ENCODE measurements at places on chromosomes 11 and 22.
A peak's percentile ranks its signal among the peaks of the same experiment; 100 is the strongest.

DNA sequence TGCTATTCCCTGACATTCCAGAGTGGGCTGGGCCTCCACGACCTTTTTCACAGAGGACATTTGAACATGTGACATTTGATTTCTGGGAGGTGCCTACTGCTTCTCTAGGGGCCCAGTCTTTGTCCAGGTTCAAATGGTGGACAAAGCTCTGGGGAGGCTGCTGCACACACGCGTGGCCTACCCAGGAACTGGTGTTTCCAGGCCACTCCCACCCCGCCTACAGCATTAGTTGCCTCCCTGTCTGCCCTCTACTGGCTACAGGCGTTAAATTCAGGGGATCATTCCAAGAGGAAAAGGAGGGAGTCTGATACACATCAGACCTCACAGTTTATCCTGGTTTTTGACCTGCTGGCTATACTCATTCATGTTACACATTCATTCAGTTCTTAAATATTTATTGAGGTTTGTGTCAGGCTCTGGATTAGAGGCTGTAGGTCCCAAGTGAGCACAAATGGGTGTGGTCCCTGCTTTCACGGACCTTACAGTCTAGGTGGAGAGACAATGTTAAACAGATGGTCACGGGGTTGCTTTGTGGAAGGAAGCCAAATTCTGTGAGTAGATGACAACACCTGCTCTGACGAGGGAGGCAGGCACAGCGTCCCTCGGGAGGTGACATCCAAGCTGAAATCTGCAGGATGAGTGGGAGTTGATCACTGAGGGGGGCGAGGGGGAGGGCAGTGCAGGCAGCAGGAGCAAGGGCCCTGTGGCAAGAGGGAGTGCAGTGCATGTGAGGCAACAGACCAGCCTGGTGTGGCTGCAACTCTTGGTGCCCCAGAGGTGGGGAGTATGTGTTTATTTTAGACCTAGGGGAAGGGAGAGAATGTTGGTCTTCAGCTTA is 11.8 kb downstream of the TUB start:
- peak; percentile 62 for DNase-seq

DNA sequence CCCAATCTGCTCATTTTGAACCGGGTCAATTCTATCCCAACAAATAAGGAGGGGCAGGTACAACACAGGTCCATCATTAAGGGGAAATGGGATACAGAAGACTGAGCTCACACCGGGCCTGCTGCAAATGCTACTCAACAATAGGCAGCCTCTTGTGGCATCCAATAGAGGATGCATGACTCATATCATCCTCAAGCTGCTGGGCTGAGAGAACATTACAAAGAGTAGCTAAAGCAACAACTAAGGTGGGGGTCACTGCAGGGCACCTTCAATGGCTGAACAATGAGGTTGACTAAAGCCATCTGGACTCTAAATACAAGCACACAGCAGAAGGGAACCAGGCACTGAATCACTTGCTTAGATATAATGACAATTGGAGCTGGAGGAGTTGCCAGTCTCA is 130.1 kb upstream of the SYN3 start:
- DNase-seq: no peak

- peak; percentile 40 for DNase-seq
Observed at GRCh38 chr22:46055181-46055875, 78.4 kb upstream of the WNT7B start.

DNA sequence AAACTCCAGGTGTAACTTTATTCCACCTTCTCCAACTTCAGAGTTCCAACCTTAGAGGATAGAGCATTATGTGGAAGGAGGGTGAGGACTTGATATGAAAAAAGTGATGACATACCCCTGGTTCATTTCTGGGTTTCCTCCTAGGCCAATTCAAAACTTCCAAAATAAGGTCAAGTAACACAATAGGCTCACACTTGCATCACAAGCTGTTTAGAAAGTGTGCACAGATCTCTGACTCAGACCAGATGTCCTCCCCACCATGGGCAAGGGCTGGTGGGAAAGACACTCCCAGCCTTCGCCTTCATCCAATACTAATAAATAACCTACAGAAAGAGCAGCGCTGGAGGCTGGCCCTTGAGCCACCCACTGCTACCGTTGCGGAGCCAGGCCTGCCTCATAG is 5.8 kb upstream of the BUD13 start:
- no peak for DNase-seq

DNA sequence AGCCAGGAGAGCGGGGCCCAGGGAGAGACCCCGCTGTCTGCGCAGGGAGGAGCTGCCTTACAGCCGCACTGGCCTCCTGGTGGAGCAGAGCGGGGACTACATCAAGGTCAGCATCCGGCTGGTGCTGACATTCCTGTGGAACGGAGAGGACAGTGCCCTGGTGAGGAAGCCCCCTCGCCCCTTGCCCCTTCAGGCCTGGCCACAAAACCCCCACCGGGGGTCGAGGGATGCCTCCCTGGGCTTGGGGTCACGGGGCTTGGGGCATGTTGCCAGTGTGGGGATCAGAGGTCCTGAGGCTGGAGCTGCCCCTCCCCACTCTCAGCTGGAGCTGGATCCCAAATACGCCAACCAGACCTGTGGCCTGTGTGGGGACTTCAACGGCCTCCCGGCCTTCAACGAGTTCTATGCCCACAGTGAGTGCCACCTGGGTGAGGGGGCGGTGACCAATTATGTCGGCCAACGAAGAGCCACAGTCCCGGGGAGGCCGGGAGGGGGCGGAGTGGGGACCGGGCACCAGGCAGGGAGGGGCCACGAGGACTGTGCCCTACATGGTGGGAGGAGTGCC is 4.2 kb downstream of the MUC5B start:
- no peak for DNase-seq

- DNase-seq: peak; percentile 94
Observed at GRCh38 chr11:59106363-59107336, at the start of gene FAM111B. Gene FAM111B, plus strand, starts transcription at chr11:59107237. Its CDS starts 2,389 bp downstream, at chr11:59109626.

DNA sequence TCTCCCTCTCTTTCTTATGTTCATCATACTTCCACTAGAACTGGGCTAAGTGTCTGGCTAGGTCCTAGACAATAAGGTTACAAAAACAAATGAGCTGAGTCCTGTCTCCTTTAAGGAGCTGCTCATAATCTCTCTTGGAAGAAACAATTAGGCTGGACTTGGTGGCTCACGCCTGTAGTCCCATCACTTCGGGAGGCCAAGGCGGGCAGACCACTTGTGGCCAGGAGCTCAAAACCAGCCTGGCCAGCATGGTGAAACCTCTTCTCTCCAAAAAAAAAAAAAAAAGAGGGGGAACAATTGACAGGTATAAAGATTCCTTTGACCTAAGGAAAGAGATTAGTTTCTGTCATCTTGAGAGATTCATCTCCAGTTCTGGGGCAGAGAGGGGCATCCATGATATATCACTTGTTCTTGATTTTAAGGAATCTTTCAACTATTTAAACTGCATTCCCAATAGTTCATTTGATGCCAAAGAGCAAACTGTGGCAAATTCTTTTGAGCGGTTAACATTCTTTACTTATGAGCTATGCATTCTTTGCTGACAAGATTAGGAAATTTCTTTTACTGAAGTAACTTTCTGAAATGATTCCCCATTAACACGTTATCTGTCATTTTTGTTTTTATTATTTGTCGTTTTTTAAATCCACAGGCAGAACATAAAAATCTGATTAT is 125.5 kb downstream of the C11orf87 start:
- no peak for DNase-seq

DNA sequence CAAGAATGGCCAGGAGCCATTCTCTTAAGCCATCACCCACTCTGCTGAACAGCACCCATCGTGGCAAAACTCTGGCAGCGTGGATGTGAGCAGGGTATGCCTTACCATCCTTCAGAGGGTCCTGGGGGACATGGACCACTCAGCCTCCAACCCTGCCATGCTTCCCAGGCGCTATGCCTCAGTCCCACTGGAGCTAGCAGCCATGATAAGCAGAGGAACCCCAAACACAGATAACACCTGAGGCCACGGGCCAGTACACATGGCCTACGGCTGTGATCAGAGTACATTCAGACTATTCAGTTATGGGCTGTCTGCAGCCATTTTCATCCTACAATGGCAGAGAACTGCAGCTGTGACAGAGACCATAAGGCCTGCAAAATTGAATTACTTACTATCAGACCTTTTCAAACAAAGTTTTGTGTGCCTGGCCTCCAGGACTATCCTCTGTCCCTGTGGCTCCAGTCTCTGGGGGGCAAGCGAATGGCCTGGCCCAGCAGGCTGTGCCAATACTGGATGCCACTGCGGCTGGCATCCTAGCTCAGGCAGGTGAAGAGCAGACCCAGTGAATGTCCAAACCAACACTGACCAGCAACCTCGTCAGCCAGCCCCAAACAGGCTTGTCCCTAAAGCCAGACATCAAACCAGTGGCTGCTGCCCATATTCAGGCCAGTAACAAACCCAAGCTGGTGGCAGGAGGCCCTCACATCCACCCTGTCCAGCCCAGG is 6.9 kb downstream of the ARVCF start:
- DNase-seq: no peak

DNA sequence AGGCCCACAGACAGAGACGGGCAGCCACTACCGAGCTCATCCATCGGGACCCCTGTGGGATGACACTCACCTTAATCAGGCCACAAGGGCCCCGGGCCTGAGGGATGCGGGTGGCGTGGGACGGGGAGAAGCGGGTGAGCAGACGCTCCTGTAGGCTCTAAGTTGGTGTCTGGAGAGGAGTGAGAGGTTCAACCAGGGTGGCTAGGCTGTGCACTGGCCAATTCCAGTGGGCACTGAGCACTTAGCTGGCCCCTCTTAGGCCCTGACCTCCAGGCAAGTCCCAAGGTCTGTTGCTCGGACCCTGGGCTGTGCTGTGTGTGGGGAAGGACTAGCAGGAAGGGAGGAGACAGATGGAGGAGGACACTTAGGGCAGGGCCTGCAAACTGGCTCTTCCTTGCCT is 139.3 kb downstream of the ST3GAL4 start:
- DNase-seq: no peak

DNA sequence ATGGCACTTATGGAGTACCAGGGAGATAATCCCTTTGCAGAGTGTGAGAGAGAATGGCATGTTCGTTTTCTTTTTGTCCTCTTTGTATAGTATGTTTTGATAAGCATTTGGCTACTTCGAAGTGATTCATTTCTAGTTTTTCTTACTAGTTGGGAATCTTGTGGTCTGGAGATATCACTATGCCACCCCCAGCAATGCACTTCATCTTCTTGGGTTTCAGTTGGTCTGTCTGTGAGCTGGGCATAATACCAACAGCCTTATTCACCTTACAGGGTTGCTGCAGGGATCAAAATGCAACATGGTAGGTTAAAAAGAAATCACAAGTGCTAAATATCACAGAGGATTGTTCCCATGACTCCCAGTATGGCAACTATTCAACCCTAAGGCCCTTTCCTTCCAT is 387.8 kb upstream of the CADM1 start:
- no peak for DNase-seq

- no peak for DNase-seq
Observed at GRCh38 chr11:44638032-44638431, 72.6 kb downstream of the CD82 start.

DNA sequence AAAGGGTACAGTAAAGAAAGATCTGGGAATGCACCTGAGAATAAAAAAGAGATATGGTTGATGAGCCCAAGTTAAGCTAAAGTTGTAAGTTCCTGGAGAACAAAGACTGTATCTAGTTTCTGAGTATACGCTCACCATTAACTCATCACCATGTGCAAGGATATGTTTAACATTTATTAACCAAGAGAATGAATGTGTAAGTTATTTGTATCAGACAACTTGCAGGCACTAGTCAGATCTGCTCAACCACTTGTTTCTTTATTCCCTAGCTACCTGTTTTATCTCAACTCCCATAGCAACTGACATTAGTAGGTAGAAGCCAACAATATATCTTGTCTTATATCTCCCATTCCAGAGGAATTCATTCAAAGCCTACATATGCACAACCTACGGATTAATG is 74.9 kb upstream of the KCNA4 start:
- no peak for DNase-seq

GRCh38 chr11:58222721-58223120 is 6.0 kb downstream of the OR10Q1 start:
- no peak for DNase-seq

- no peak for DNase-seq
Observed at GRCh38 chr11:73878771-73879170, 2.0 kb downstream of the PAAF1 start.

DNA sequence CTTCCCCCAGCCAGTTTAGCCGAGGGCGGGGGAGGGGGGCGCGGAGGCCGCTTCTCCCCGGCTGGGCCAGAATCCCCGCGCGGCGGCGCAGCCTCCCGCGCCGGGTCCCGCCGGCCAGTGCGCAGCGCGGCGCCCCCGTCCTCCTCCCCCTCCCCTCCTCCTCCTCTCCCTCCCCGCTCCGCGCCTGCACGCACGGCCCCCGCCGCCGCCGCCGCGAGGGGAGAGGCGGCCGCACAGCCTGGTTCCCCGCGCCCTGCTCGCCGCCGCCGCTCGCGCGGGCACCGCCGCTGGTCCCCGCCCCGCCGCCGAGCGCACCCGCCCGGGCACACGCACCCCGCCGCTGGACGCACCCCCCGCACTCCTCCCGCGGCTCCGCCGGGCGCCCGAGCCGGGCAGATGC is at the start of gene FLRT1:
Gene FLRT1, plus strand, starts transcription at position 356 of the 400 bp plus-strand sequence. CDS start 80,337 bp downstream, outside the sequence.
- DNase-seq: no peak

DNA sequence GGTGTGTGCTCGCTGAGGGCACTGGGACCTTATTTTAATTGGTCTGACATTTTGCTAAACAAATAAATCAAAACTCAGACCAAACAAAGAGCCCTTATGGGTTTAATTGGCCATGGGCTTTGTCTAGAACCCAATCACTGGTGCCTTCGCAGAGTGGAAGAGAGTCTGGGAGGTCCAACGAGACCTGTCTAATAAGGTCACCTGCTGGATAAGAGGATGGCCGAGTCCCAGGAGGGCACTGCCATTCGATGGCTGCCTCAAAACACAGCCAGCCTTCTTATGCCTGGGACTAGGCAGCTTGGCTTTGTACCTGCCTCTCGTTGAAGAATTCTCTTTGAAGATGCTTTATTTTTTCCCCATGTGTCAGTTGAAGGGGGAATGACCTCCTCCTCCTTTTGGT is 171.1 kb downstream of the CEP164 start:
- no peak for DNase-seq

- no peak for DNase-seq
Observed at GRCh38 chr11:75507571-75507970, 18.2 kb downstream of the GDPD5 start.

- no peak for DNase-seq
Observed at GRCh38 chr11:76218449-76219178, 12.3 kb upstream of the WNT11 start.

DNA sequence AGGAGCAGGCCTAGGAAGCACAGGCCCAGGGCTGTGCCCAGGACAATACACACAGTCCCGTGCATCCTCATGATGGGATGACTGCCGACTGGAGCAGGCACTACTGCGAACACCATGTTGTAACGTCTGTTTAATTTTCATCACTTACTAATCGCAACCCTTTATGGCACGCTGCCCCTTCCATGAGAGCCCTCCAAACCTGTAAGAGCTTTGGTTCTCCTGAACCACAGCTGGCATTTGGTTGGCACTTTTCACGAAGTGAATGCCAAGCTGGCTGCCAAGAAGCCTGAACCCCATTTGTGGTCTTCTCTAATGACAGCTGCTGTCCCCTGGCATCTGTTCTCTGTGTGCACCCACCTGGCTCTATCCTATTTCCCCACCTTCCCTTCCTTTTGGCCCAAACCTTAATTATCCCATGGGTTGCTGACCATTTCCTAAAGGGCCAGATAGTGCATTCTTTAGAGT is 36.5 kb downstream of the APOL1 start:
- DNase-seq: no peak
